ENCODE measurements at places on chromosomes 3 and 15.

GRCh38 chr15:33142708-33143107, 51.8 kb downstream of the FMN1 start:
- peak; percentile 18 for DNase-seq

GRCh38 chr15:78671626-78672211, 30.7 kb upstream of the CHRNB4 start:
- DNase-seq: no peak

DNA sequence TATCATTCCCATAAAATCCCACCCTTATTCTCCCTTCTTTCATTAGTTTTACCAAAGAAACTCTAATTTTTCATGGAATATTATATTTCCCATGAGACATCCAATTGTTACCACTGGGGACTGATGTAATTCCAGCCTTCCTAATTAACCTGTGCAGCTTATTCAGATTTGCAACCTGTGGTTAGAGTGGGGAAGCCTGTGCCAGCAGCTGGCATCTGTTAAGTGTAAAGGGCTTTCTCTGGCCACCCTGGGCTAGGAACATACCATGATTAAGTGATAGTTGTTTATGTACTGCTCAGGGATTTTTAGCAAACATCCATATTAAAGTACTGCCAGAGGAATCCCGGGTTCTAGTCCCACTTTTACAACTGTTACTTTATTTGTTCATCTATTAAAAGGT, 78.2 kb downstream of the TPRG1 start:
- no peak for DNase-seq

DNA sequence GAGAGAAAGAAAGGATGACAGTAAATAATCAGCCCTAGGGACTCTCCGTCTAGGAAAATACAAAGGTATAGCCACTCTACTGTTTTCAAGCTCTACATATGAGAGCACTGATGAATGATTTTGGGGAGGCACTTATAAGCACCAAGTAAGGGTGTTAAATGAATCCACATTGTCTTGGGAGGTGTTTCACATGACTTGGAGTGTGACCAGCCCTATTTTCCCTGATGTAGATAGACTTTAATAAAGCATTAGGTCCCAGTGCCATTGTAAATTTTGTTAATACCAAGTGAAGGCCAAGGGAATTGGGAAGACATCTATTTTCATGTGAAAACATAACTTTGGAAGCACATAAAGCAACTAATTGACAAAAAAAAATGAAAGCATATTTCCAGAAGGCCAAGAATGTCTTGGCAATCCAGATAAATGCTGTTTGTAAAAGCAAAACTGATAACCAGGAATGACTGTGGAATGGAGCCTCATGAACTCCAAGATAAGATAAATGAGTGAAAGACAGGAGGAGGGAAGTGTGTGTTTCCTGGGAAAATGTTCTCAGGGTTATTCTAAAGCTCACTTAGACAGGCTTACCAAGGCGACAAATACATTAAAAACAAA, 96.0 kb upstream of the MYZAP start:
- no peak for DNase-seq

- DNase-seq: no peak
Measured at GRCh38 chr3:104763007-104763406, 603.7 kb upstream of the ALCAM start.

DNA sequence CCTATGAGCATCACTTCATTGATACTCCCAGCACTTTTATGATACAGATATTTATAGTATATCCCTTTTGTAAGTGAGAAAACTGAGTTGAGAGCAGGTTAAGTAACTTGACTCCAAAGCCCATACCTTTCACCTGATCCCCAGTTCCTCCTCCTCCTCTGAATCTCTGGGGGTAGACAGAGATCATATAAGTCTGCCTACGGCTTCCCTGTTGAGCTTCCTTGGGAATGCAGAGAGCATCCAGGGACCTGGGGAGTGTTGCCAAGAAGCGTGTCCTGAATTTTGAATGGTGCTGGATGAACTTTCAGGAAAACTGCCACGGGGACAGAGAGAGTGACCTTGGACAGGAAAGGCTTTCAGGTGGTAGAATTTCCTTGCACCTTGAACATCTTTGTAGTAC, 268.5 kb downstream of the LRTM1 start:
- no peak for DNase-seq

GRCh38 chr3:49119439-49119838, 1.2 kb downstream of the USP19 start:
- no peak for DNase-seq

Data from GM18507 (cell line).